Neural progenitor cell (in vitro differentiated cells): ENCODE measurements at places on chromosomes 11 and 22.

GRCh38 chr11:66020618-66021357 is 5.5 kb downstream of the CATSPER1 start:
- DNase-seq = no peak

GRCh38 chr11:45182902-45183301 is 36.5 kb downstream of the PRDM11 start:
- peak; percentile 54 for DNase-seq

GRCh38 chr11:105937738-105938137 is 84.3 kb downstream of the MSANTD4 start:
- DNase-seq = no peak

DNA sequence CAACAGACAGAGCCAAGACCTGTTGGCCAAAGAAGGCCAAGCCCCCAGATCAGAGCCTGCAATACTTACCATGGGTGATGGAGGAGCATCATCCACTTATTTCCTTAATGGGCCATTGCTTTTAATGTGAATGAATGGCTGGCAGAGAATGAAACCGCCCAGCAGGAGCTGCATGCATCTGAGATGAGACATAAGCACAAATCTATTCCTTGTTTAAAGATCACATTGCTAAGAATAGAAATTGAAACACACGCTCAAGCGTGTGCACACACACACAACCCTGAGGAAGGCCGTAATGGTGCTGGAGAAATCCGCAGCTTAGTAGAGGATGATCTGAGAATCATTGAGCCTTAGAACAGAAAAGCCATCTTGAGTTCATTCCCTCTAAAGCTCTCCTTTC is 5.3 kb upstream of the RRAS2 start:
- no peak for DNase-seq
